ENCODE measurements at places on chromosomes 6 and 20.

DNA sequence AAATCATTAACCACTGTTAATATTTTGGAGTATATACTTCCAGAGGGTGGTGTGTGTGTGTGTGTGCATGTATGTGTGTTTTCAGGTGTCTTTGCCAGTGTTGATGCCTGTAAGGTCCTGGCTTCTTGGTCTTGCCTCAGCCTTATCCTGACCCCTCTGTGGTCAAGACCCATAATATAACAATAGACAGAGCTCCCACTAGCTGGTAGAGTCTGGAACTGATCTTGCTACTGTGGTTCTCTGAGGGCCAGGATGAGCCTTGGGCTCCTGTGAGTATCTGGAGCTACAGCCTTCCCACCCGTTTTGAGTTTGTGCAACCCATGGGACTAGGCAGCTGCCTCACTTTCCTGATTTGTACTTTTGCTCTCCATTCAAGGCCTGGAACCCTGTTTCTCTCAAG, 191.0 kb downstream of the IBTK start:
- no peak for DNase-seq

GRCh38 chr20:47982574-47983360, 197.5 kb upstream of the SULF2 start:
- DNase-seq: no peak

DNA sequence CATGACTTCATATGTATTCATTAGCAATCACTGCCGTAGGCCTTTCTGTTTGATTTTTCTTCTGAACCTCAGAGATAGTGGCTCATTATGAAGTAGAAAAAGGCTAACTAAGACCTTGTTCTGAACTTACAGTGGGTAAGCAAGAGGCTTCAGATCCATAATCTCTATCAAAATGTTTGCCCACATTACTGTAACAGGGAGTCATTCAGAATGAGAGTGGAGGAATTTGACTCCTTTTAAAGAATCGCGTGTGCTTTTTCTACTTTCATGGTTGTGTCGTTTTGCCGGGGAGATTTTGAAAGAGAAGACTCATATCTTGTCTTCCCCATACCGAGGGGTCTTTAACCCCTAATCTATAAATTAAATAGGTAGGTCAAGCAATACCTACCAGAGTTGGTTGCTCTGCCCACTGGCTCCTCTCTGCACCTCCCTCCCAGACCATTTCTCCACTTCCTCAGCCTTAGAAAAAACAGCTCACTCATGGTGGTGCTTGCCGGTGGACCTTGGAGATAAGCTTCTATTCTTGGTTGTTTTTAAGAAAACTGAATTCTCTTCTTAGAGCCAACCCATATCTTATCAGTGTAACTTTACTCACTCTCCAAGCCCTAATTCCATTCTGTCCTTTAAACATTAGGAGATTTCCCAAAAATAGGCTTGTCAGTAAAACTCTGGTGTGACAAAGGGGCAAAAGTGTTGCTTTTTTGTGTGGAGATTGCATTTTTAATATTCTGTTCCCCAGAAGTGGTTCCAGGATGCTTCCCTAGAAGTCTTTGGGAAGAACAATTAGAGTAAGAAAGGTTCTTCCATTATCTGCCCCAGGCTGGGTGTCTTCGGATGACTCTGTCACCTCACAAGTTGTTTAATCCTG, 56.6 kb downstream of the E2F3 start:
- DNase-seq: no peak

DNA sequence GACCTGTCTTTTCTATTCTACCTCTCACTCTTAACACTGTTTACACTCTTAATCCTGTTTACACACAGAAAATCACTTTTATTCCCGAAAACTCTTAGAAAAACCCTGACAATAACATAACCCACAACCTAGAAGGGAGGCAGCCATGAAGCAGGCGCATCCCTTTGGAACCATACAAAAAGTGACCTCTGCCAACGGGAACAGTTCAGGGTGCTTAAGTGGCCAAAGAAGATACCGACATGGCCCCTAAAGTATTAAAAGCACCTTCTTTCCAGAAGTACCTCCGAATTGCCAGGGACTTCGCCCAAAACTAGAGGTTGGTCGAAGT, 490 bp downstream of the MMUT start:
- DNase-seq: no peak

DNA sequence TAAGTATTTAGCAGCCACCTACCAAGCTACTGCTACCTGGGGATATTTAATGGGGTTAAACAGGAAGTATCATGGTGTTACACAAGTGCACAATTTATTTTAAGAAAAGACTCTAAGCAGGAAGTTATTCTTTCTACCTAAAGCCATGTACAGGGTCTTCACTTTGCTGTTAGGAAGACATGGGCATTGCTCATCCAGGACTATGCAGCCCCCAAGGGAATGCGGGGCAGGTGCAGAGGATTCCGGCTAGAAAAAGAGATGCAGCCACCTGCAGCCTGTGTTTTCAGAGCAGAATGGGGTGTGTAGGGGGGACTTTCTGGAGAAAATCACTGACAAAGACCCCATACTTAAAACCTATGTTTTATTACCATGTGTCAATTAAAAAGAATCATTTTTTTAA, 399.1 kb upstream of the NOX3 start:
- no peak for DNase-seq

- no peak for DNase-seq
Observed at GRCh38 chr20:6579824-6580223, 187.7 kb upstream of the BMP2 start.

GRCh38 chr6:109498936-109499335, 15.9 kb upstream of the ZBTB24 start:
- DNase-seq: no peak

GRCh38 chr6:62391358-62391757, 105.3 kb upstream of the KHDRBS2 start:
- no peak for DNase-seq

DNA sequence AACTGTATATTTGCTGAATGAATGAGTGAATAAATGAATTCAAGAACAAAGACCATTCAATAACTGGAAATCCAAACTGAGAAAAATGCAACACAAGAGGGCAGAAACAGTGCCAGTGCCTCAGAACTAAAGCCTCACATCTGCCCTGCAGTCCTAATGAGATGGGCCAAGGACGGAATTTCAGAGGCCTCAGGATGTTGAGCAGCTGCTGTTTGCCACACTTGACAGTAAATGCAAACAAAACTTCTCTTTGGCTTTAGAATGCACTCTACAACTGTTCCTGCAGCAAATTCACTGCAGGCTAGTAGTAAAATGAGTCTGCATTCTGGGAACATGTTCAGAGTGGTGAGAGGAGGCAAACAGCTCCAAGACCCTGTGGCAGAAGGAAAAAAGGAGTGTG, 177.6 kb upstream of the LRFN2 start:
- no peak for DNase-seq

DNA sequence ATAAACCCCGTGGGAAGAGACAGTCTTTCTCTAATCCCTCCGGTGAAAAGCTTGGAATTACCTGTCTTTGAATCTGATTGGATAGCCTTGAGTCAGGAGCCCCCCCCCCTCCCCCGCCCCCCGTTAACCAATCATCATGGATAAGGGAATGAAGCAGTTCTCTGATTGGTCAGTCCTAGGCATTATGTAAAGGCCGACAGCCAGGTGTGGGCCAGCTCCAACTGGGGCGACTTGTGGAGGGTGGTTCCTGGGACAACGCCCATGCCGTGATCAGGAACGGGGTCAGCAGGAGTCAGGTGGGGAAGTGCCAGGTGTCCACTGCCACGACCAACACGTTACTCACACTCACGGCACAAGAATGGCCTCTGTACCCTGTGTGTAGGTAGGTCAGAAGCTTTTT, 406.8 kb upstream of the SULF2 start:
- DNase-seq: no peak

- no peak for DNase-seq
Observed at GRCh38 chr6:33082702-33083101, 6.9 kb downstream of the HLA-DPB1 start.

DNA sequence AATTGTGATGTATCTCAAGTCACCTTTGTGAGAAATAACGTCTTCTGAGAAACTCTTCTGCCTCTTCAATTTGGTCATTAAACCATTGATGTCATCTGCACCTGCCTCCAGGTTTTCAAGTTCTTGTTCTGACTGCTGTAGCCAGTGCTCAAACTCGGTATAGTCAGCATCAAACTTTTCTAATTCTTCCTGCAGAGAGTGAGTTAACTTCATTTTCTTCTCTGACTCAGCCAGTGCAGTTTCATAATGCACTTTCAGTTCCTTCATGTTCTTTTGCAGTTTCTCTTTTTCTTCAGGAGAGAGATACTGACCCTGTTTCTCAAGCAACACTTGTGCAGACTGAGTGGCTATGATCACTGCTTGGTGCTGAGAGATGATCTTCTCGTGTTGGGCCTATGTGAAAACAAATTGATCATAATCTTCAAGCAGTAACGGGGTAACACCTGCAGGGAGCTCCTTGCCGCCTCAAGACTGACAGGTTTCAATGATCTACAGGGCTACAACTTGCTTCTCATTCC, 48.8 kb downstream of the DST start:
- DNase-seq: no peak

DNA sequence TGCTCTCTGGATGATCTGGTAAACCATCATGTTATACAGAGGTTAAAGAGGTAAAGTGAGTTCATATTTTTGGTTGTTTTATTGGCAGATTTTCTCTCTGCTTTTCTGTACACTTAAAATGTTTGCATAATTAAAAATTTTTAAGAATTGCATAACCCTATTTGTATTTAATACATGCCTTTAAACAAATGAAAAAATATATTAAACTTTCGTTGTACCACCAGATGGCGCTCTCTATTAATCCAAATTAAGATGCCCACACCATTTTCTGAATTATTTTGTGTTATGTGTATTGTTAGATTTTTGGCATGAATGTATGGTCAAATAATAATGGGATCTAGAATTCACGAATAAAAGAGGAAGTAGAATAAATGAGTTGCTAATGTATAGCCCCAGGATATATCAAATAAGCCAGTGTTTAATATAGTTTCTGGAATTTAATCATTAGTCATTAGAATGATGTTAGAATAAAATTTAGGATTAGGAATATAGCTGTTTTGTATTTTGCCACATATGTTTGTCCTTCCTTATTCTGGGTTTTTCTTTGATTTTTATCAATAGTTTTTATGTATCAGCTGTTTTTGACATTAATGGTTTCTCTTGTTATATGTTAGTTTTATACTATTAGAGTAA, 38.9 kb downstream of the SMAP1 start:
- DNase-seq: peak; percentile 32

DNA sequence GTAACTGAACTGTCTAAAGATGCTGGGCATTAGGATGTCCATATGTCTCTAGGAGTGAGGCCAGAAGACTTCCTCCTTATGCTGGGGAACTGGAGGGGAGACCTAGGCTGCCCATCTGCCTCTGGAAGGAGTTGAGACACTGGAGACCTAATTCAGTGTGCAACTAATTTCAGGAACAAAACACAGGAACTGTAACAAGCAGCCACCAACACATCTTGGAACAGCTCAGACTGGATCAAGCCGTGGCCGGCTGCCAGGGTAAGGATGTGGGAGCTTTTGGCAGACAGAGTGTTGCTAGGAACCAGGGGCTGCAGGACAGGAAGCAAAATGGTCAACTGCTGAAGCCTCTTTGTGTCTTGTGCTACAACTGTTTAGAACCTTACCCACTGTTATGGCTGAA, 16.4 kb upstream of the MAS1 start:
- DNase-seq: no peak

- DNase-seq: no peak
Observed at GRCh38 chr20:2804041-2804828, 3.8 kb upstream of the CPXM1 start.

DNA sequence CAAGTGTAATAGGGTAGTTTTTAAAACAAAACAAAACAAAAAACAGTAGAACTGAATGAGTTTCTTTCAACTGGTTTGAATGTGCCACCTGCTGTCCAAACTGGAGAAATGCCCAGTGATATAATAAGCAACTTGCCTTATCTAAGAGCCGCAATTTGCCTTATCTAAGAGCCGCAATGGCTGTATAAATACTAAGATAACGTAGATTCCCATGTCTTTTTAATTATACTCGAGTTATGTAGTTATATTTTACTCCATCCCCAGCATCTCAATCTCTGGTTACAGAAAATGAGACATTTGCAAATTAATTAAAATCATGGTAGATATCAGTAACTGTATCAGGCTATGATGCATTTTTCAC, 67.2 kb downstream of the RPP40 start:
- peak; percentile 30 for DNase-seq

- no peak for DNase-seq
Observed at GRCh38 chr6:21436625-21437024, 156.9 kb upstream of the SOX4 start.

DNA sequence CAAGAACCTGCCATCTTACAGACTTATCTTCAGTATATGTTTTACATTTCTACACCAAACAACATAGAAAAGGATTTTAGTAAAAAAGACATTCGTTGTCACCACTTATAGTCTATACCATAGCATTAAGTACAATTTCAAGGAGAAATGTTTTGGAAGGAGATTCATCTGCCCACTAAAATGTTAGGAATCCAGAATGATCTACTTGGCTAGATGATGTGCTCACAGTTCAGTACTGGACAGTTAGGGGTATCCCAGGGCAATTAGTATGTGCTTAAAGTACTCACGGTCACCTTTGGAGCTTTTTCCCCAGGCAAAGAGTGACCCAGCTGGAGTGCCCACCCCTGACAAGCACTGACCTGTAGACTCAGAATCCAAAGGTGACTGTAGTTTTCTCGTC, 222.9 kb downstream of the SLC24A3 start:
- DNase-seq: no peak

DNA sequence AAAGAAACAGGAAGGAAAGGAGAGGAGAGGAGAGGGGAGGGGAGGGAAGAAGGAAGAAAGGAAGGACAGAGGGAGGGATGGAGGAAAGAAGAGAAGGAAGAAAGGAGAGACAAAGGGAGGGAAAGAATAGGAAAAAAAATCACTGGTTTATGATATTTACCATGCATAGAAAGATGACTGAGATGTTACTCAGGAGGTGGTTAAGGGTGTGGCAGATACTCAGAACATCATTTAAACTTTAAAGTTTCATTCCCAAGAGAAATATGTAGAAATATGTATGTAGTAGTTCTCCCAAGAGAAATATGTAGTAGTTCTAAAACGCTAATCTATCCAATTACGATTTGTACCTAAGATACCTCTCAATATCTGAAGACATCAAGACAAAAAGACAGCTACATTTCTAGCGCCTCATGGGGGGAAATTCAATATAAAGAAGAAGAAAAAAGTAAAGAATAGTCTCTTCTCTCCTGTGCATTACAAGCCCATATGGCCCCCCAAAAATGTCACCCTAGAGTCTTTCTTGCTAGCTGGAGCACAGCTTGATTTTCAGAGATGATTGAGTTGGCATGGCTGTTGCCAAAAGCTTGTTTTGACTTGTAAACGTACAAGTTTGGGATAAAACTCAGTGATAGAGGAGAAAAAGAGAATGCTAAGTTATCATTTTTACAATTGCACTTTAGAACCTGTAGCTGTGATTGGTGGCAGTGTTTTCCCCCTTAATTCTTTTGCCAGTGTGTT, 539.2 kb downstream of the CDH26 start:
- DNase-seq: no peak

DNA sequence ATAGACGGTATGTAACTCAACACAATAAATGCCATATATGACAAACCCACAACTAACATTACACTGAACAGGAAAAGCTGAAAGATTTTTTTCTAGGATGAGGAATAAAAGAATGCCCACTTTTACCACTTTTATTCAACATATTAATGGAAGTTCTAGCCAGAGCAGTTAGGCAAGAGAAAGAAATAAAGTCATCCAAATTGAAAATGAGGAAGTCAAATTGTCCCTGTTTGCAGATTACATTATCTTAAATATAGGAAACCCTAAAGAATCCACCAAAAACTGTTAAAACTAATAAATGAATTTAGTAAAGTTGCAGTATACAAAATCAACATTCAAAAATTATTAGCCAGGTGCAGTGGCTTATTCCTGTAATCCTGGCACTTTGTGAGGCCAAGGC, 24.6 kb upstream of the ADGB start:
- DNase-seq: no peak

All from NCI-H526 treated with DMSO at 0.1 percent for 48 hours (cell line).